Spleen (tissue), 13 donors: ENCODE measurements at places on chromosomes 13 and 19.

GRCh38 chr13:77871596-77871995, 47.0 kb downstream of the EDNRB start:
- no peak for DNase-seq

DNA sequence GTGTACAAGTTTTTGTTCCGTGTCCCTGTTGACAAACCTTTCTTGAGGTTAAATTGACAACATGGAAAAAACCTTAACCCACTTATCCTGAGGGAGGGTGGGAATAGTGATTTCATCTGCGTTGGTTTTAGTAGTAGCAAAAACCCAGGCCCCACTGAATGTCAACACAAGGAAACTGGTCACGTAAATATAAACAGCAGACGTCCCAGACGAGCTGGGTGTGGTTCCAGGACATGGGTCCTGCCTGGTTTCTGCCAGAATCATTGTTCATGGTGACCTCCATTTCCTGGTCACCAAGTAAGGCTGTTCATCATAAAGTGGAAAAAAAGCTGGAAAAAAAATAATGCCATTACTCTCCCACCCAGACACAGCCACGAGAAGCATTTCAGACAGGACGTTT, 16.9 kb upstream of the F2RL3 start:
- DNase-seq: no peak

GRCh38 chr19:42468273-42468796, 25.6 kb upstream of the CXCL17 start:
- DNase-seq: no peak

DNA sequence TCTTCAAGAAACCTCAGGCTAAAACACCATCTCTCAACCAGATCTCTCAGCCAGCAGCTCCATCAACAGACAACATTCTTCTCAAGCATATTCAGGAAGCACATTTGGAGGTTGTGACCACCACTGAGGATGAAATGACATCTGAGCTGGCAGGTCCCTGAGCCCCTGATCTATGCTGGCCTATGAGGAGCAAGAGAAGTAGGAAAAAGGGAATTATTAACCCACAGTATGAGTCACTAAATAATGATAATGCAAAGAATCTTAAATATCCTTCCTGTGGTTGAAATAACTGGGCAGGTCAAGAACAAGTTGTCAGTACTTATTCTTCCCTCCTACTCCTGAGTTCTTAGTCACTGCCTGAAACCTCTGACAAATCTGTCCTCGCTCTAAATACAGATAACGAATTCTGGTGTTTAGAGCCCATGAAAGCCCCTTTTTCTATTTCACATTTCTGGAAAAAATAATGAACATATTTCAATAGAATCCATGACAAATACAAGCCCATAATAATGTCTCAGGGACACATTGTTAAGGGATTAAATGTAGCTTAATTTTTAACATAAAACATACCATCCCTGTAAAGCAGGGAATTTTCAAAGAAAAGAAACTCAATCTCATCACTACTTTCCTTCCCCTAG, 225.8 kb upstream of the IRS2 start:
- no peak for DNase-seq

DNA sequence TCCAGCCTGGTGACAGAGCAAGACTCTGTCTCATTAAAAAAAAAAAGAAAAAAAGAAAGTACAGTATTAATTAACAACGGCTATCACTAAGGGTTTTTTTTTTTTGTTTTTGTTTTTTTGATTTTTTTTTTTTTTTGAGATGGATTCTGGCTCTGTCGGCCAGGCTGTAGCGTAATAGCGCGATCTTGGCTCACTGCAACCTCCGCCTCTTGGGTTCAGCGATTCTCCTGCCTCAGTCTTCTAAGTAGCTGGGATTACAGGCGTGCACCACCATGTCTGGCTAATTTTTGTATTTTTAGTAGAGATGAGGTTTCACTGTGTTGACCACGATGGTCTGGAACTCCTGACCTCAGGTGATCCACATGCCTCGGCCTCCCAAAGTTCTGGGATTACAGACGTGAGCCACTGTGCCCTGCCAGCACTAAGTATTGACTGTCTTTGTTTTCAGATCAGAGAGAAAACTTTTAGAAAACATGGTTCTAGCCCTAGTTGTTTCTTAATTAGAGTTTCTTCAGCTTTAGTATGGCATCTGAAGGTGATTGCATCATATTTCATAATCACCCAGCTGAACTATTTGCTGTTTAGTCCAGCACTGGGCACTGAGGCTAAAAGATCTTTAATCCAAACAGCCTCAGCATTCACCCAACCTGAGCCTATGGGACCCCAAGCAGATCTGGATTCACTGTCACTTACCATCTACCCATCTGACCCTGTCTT, 2.7 kb upstream of the GATAD2A start:
- peak; percentile 19 for DNase-seq

DNA sequence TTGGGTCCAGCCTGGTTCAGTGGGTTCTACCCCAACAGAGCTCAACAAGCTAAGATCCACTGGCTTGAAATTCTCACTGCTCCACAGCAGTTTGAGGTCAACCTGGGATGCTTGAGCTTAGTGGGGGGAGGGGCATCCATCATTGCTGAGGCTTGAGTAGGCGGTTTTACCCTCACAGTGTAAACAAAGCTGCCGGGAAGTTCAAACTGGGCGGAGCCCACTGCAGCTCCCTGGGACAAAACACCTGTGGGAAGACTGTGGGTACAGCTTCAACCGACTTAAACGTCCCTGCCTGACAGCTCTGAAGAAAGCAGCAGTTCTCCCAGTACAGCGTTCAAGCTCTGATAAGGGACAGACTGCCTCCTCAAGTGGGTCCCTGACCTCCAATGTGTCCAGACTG, 1161.9 kb downstream of the UQCRFS1 start:
- DNase-seq: no peak

DNA sequence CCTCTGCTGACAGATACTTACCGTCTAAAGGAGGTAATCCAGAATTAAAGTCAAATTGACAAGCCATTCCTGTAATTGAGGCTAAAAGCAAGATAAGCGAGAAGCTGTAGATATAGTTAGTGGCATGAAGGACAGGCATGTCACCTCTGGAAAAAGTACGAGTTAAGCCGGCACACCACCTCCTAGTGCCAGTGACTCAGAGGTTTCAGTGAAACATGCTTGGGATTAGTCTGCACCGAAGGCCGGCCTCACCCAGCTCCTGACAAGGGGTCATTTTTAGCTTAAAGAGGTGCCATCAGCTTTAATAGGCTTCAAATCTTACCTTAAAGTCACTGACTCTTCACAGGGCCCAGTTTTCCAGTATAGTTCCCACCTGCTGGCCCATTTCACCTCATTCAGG, 838.0 kb downstream of the UQCRFS1 start:
- no peak for DNase-seq

- DNase-seq: no peak
Observed at GRCh38 chr13:73335210-73335609, 276.4 kb downstream of the KLF5 start.

GRCh38 chr13:97583907-97584497, 150.0 kb downstream of the RAP2A start:
- no peak for DNase-seq

DNA sequence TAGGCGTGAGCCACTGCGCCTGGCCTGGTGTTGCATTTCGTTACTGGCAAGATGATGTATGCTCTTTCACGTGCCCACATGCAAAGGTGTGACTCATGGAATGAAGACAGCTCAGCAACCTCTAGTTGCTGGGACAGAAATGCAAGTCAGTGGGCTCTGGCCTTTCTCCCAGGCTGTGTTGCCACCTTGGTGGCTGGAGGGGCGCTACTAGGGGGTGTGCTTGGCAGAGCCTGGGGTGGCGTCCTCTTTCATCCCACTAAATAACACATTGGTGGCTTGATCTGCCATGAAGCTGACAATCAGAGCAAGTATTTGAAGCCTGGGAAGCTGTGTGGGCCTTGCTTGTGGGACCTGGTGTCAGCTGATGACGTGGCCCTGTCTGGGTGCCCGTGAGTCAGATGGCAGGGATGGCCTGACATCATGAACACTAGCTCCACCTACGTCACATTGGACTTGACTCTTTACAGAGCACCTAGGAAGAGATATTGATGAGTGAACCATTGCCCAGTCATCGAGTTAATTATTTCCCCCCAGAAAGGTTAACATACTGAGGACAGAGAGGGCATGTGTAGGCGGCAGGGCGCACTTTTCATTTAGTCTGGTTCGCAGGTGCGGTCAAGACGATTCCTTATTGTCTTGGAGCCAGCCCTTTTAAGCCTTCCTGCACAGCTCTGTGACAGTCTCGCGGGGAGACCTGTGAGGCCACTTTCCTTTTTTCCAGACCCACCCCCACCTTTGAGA, 154.2 kb downstream of the TM9SF2 start:
- DNase-seq: no peak

- peak; percentile 65 for DNase-seq
Observed at GRCh38 chr13:113800576-113800926, 41.5 kb downstream of the TMEM255B start.

DNA sequence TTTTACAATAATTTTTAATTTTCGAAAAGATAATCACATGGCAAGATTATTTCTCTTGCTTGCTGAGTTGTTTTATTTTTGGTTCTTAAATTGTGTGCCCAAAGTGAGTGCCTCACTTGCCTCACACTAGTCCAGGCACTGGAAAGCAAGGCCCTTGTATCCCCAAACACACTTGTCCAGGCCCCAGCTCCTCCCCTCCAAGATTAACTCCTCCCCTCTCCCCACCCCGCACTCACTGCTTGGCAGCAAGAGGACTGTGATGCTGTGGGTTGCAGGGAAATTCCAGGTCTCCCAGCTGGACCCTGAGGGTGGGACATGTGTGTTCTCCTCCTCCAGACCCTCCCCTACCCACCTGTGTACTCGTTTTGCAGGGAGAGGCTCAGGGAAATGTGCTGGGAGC, 3.9 kb downstream of the SIGLEC12 start:
- no peak for DNase-seq

- no peak for DNase-seq
Observed at GRCh38 chr13:110638257-110638656, 22.9 kb downstream of the NAXD start.

- no peak for DNase-seq
Observed at GRCh38 chr13:44243198-44243857, 130.3 kb upstream of the SERP2 start.

- DNase-seq: peak; percentile 98
Observed at GRCh38 chr19:15418579-15419412, at the start of gene AKAP8L. Gene AKAP8L (minus strand): TSS chr19:15418988. CDS start chr19:15418923, 65 bp downstream.

- DNase-seq: no peak
Observed at GRCh38 chr13:37602733-37603381, 4.3 kb upstream of the POSTN start.

- no peak for DNase-seq
Observed at GRCh38 chr13:57935965-57936364, 304.4 kb downstream of the PCDH17 start.

DNA sequence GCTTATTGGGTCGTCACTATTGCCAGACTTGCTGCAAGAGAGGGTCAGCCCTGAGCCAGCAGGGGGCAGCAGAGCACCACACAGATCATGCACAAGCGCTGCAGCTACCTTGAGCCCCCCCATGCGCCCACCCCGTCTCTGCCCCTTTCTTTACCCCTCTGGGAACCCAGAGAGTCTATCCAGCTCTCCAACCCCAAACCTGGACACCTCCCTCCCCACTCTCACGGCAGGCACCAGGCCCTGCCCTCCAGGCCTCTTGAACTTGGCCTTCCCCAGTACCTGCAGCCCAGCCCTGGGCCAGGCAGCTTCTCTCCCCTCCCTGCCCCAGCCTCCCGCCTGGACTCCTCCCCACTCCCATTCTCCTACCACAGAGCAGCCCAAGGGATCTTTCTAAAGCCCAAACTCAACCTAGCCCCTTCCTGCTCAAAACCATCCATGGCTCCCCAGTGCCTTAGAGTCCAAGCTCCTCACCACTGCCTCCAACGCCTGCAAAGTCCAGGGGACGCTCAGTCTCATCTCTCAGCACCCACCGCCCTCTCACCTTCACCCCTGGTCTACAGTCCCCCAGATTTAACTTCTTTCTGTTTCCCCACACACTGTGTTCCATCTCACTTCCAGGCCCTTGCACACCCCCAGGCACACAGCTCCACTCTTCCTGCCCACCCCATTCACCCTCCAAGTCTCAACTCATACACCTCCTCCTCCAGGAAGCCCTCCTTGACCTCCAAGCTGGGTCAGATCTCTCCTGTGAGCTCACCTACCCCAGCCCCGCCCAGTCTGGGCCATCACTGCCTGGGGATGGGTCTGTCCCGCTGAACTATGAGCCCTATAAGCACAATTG, 9.4 kb upstream of the CEACAM16 start:
- DNase-seq: peak; percentile 90

DNA sequence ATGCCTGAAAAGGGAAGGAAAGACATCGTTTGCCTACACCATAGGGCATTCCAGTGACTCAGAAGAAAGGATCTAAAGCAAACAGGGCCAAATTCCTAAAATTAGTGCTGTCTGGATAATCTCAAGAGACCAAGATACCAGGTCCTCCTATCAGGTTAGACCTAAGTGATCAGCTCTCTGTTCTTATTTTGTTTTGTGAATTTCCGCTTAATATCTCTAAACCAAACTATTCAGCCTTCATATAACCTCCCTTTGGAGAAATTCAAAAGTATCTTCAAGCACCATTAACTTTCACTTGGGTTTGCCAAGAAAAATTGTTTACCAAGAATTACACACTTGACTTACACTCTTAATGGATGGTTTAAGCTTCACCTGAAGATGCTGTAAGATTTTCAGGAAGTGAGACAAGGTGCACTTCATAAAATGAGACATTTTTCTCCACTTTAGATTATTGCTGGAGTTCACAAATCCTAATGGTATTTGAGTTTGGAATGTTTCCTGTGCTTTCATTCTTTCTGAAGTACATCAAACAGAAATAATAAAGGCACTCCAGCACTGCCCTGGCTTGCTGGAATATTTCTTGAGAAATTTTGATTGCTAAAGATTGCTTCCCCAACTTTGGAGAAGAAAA, 376.1 kb downstream of the LMO7 start:
- no peak for DNase-seq

DNA sequence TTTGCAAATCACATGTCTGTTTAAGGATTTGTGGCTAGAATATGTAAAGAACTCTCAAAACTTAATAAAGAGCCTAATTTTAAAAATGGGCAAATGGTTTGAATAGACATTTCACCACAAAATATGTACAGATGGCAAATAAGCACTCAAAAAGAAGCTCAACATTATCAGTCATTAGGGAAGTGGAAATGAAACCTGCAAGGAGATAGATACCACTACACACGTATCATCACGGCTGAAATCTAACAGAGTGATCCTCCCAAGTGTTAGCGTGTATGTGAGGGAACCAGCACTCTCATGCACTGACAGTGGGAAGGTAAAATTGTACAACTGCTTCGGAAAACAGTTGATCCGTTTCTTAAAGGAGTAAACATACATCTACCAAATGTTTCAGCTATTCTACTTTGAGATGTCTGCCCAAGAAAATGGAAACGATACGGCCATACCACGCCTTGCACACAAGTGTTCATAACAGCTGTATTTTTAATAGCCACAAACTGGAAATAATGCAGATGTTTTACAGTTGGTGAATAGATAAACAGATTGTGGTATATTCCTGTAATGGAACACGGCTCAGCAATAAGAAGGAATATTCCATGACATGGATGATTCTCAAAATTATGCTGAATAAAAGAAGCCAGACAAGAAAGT, 14.5 kb downstream of the ARHGEF7 start:
- no peak for DNase-seq

DNA sequence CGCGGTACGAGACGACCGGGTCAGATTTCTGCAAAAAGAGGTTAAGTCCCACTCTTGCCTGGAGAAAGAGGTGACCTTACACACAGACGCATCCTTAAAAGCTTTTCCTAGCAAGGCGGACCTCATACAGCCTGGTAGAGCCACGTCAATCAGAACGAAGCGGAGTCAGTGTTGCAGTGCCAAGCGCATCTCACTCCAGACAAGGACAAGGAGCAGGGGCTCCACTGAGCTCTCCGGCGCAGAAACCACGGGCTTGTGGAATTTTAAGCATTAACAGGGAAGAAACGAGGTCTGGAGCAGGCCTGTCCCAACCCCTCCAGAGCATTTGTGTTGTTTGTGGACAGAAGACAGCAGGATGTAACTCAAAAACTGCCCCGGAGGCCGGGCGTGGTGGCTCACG, 7.1 kb downstream of the EEF2 start:
- no peak for DNase-seq
